Spleen (tissue), 13 donors: ENCODE measurements at places on chromosomes 13 and 19. TPM values are rescaled to one million over a fixed set of nuclear protein-coding genes. Genes with fewer than 3 reads are reported as not detected.

DNA sequence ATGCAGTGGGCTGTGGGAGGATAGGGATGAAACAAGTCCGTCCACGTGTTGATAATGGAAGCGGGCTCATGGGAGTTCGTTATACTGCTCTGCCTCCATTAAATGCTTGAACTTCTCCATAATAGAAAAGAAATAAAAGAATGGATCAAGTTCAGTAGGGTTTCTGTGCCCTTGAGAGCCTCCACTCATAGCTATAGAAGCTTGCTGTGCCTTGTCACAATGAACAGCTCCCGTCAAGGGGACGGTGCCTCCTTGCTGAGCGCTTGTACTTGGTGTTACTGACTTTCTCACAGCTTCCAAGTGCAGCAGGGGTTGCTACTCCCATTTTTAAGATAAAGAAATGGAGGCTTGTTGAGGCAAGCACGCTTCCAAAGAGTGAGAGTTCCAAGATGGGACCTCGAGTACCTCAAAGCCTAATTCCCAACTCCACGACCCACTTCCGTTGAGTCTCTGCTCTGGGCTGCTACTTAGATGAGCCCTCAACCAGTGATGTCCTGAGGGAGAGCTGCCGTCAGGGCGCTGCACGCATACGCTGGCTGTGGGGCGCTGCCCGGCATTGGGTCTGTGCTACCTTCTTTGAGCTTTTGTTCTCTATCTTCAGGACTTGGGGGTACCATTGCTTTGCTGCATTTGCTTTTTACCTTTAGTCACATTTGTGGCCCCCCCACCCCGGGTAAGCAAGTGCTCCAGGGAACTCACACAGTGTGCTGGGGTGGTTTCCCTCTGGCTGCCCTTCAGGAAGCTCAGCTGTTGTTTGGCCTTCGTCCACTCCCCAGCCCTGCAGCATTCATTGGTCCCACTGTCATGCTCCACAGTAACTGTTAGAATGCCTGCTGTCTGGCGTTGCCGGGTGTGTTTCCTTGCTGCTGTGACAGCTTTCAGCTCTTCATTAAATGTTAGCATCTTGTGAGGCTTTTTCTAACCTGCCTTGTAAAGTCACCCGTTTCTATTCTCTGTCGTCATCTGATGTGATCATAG is 9.5 kb downstream of the SNRNP70 start:
- H3K36me3 ChIP-seq: peaks cover 93% of the 10 kb centered on the region
- peaks cover 6% of the 10 kb centered on the region for H3K4me1 ChIP-seq
- H3K4me3 ChIP-seq: no peak overlapping the region
- H3K27ac ChIP-seq: no peak overlapping the region
- DNase-seq: no peak
- no peaks in the 10 kb centered on the region for H3K27me3 ChIP-seq

- no peak overlapping the region for H3K27ac ChIP-seq
- H3K27me3 ChIP-seq: peaks cover 33% of the 10 kb centered on the region
- peaks cover 25% of the 10 kb centered on the region for H3K4me1 ChIP-seq
- DNase-seq: no peak
- no peaks in the 10 kb centered on the region for H3K36me3 ChIP-seq
- H3K4me3 ChIP-seq: no peak overlapping the region
These were observed 5.3 kb upstream of the ATG4D start for GRCh38 chr19:10538204-10538983.

DNA sequence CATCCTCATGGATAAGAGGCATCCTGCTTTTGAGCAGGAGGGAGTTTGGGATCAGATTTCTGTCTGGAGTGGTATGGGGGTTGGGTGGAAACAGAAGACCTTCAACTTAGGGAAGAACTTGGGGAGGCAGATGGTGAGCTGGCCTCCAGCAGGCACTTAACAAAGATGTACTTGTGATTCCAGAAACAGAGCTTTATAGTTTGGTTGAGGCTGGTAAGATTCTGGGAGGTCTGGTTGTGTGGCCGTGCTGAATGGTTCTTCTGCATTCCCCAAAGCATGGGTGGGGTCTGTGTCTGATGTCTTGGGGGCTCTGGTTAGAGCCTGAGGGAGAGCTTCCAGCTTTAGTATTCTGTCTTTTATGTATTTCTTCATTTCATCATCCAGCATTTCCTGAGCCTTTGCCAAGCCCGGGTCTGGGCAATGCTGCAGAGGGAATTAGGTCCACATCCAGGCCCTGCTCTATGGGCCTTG is 4.8 kb downstream of the MEGF8 start:
- no peak overlapping the region for H3K27ac ChIP-seq
- peaks cover 46% of the 10 kb centered on the region for H3K4me1 ChIP-seq
- DNase-seq: no peak

SOHLH2 gene
- total RNA-seq: not detected

C1QTNF9 gene
- total RNA-seq: not detected

DNA sequence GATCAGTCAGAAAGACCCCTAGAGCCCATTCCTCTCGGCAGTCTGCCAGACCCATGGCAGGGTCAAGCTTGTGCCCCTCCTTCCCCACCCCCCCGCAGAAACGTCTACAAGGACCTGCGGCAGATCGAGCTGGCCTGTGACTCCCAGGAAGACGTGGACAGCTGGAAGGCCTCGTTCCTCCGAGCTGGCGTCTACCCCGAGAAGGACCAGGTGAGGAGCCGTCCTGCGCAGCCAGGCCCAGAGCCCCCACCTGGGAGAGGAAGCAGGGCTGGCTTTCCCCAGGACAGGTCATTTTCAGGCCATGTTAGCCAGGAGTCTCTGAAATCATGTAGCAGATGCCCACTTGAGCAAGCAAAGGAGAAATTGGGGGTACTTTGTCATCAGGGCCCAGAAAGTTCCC is 12.3 kb downstream of the TMED1 start:
- no peaks in the 10 kb centered on the region for H3K27me3 ChIP-seq
- peak; percentile 53 for DNase-seq
- H3K36me3 ChIP-seq: peaks cover 100% of the 10 kb centered on the region
- no peak overlapping the region for H3K27ac ChIP-seq

CBARP gene
- total RNA-seq: 0.19 TPM

DNA sequence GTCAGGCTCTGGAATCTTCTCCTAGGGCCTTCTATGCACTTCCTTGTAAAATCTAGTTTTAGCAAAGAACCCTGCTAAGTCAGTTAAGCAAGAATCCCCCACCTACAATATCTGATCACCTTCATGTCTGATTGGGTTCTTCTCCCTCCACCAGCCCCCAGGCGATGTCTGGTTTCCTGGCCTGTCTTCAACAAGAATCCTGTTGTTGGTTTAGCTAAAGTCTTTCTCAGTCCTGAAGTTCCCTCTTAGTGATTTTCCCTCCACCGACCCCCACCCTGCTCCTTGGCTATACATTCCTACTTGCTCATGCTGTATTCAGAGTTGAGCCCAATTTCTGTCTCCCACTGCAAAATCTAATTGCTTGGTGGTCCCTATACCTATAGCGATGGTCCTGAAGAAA is 35.2 kb upstream of the SLC46A3 start:
- peaks cover 24% of the 10 kb centered on the region for H3K4me1 ChIP-seq
- no peaks in the 10 kb centered on the region for H3K27me3 ChIP-seq
- DNase-seq: no peak
- no peaks in the 10 kb centered on the region for H3K36me3 ChIP-seq
- no peak overlapping the region for H3K4me3 ChIP-seq
- no peak overlapping the region for H3K27ac ChIP-seq

DNA sequence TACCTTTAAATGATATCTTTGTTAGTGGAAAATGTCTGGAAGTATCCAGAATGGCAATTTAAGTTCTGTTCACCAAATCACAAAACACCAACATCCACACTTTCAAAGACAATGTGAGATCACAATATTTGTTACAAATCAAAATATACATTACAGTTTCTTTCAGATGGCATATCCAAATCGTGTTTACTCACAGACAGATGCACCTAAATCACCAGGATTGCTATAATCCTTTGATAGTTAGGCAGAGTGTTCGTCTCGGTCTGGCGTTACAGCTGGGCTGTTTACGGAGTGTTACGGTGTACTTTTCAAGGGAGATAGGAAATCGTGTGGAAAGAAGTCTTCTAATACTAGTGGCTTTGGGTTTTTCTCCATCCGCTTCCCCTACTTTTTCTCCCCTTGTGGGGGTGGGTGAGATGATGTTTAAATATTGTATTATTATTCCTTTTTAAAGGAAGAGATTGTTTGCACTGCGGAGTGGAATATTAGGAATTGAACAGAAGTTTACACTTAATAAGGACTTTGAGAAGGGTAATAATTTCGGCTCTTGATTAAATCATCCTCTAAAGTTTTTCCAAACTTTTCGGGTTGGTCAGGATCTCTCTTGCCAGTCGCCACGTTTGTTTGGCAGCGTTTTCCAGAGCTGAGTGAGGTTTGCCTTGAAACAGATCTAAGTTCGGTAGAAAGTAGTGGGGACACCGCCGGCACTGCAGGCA is 1.8 kb downstream of the MAB21L1 start:
- H3K36me3 ChIP-seq: no peaks in the 10 kb centered on the region
- peaks cover 27% of the 10 kb centered on the region for H3K4me1 ChIP-seq
- peaks cover 96% of the 10 kb centered on the region for H3K27me3 ChIP-seq
- peak overlapping the region; percentile 47 for H3K4me3 ChIP-seq

OSCAR gene
- total RNA-seq: 35.3 TPM

DNA sequence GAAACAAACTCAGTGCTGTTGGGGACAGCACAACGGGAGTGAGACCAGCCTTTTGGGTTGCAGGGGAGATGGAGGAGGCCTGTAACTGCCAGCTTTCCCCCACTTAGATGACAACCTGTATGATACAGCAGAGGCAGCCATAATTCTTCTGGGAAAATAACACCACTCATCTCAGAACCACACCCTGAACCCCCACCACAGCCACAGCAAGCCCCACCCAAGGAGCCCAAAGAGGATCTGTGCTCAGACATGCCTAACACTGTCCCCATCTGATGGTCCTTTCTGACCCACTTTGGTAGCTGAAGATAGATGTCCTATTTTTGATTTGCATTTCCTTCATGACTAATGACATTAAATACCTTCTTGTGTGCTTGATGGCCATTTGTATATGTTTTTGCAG is 15.4 kb downstream of the LGALS13 start:
- no peak overlapping the region for H3K4me3 ChIP-seq
- no peaks in the 10 kb centered on the region for H3K36me3 ChIP-seq
- no peak overlapping the region for H3K27ac ChIP-seq
- no peaks in the 10 kb centered on the region for H3K4me1 ChIP-seq
- DNase-seq: no peak
- H3K27me3 ChIP-seq: no peaks in the 10 kb centered on the region

TMEM86B gene
- 9.6 TPM for total RNA-seq
